ENCODE measurements at places on chromosomes 5 and 9. TPM values are rescaled to one million over a fixed set of nuclear protein-coding genes. Genes with fewer than 3 reads are reported as not detected.

The MARCOL gene
- not detected for total RNA-seq

The PCDHA1 gene
- 0.71 TPM for total RNA-seq

The PRR16 gene
- 5.5 TPM for total RNA-seq

The RNF44 gene
- total RNA-seq = 24.9 TPM

The RIOK2 gene
- 22.7 TPM for total RNA-seq

The CARTPT gene
- not detected for total RNA-seq

The DOCK2 gene
- 7.8 TPM for total RNA-seq

All from camera-type eye (tissue), 1 donor.